ENCODE measurements at places on chromosomes 16 and 17.
A peak's percentile ranks its signal among the peaks of the same experiment; 100 is the strongest.

- DNase-seq, result no peak
These were observed 718 bp downstream of the NDUFAB1 start for GRCh38 chr16:23595246-23595950.

DNA sequence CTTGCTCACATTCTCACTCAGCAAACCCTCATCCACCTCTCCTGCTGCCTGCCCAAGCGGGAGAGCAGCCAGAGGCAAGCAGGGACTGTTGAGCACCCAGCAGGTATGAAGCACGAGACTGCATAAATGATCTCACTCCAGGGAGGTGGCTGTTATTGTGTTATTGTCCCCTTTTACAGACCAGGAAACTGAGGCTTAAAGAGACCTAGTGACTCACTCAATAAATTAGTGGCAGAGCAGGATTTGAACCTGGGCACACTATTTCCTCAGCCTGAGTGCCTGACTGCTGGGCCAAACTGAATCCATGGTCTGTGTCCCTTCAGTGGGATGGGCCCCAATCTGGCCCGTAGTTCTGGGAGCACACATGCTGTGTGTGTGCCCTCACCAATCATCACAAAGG is 12.3 kb upstream of the MAP2K3 start:
- DNase-seq, result no peak

GRCh38 chr17:10032118-10032852 is 127.2 kb upstream of the RCVRN start:
- DNase-seq, result no peak

- peak; percentile 79 for DNase-seq
These were observed 1.0 kb upstream of the KCNJ2 start for GRCh38 chr17:70168044-70168976.

DNA sequence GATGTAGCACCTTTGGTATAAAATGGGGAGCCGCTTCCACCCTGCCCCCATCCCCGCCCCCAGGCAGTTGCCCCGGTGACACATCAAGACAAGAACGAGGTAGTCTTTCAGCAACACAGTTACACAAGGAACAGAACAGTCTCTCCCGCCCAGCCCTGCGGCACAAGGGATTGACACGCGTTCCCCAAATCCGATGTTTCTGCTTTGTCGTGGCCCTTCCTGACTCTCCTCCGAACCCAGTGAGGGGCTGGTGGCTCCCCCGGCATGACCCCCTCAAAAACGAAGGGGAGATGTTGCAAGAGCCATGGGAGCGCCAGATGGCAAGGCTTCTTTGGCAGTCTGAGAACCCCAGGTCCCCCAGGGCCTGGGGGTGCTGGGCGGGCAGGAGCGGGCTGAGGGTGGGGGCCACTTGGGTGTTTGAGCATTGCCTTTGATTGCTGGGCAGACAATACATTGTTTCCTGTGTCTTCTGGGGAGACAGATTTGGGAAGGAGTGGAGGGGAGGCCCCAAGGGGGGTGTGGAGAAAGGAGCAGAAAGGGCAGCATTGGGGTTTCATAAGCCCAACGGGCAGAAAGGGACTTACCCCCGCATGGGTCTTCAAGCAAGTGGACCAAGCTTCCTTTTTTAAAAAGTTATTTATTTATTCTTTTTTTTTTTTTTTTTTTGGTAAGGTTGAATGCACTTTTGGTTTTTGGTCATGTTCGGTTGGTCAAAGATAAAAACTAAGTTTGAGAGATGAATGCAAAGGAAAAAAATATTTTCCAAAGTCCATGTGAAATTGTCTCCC is 16.6 kb downstream of the COL1A1 start:
- DNase-seq, result no peak

Data from NCI-H774 (cell line).